ENCODE measurements at places on chromosomes 2 and 18. TPM values are rescaled to one million over a fixed set of nuclear protein-coding genes. Genes with fewer than 3 reads are reported as not detected.

DNA sequence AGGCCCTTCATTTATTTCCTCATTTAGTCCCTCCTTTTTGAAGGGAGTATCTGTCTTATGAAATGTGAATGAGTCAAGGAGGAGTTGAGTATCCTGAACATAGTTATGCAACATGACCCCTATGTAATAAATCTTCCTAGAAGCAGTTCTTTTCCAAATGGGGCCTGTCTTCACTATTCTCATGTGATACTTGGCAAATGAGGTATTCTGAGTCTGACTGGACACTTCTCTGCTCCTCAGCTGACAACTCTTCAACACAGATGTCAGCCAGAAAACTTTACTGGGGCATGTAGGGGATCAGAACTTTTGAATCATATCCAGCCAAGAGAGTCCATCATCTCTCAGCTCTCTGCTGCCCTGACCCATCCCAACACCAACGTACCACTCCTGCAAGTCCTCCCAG lies 291.6 kb downstream of the ZNF385B start:
- no peak for DNase-seq

DNA sequence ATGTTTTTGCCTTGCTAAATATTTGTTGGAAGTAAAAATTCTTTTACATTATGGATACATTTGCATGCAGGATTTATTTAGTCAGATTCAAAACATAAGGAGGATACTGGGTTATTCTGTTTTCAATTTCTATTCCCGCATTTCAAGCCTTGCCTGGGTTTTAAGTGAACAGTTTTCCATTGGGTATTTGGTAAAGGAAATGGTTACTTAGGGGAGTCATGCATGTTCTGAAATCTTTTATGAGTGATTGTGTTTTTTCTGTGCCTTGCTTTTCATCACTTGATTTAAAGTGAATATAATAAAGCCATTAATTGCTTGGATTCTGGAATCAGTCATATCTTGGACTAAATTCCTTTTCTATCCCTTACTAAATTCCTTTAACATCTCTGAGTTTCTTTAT lies 12.0 kb upstream of the SP9 start:
- DNase-seq, result no peak

Gene ADNP2
- total RNA-seq, result 33.9 TPM

Gene PPP1R1C
- 5.8 TPM for total RNA-seq

DNA sequence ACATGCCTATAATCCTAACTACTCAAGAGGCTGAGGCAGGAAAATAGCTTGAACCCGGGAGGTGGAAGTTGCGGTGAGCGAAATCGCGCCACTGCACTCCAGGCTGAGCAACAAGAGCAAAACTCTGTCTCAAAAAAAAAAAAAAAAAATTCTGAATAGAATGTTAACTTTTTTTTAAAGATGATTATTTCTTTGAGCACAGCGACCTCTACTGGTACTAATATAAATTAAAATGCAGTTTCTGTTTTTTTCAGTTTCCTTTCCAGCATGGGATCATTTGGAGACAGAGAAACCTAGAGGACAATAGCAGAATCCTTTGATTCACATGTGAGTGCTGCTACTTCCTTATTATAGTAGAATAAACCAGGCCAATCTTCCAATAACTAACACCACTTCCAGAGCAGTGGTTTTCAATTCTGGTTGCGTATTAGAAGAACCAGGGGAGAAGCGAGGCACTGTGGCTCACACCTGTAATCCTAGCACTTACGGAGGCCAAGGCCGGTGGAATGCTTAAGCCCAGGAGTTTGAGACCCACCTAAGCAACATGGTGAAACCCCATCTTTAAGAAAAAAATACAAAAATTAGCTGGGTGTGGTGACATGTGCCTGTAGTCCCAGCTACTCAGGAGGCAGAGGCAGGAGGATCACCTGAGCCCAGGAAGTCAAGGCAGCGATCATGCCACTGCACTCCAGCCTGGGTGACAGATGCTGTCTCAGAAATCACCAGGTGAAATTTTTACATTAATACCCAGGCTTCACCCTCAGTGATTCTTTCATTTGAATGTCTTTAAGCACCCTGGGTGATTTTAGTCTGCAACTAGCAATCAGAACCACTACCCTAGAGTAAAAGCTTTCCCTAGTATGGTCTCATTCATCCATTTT lies 10.1 kb downstream of the SRSF7 start:
- no peak for DNase-seq

DNA sequence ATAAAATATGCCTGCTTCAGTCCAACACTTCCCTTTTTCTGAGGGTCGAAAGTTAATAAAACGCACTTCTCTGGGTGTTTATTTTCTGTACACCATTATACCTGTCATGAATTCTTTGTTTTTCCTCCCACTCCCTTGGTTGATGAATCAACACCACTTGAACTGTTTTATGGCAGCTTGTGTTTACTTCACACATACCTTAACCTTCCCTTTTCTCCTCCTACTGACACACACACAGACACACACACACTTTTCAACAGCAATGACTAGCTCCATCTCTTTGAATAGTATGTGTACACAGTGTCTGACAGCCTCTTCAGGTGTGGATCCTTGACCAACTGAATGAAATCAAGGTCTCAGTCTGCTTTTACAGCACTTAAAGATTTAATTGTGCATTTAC lies 91.3 kb downstream of the SATB2 start:
- no peak for DNase-seq

Gene CNTNAP5
- 0.29 TPM for total RNA-seq

GRCh38 chr18:5630057-5630899 lies 86.5 kb upstream of the EPB41L3 start:
- DNase-seq, result peak; percentile 69

Gene EGR4
- total RNA-seq, result 0.36 TPM

DNA sequence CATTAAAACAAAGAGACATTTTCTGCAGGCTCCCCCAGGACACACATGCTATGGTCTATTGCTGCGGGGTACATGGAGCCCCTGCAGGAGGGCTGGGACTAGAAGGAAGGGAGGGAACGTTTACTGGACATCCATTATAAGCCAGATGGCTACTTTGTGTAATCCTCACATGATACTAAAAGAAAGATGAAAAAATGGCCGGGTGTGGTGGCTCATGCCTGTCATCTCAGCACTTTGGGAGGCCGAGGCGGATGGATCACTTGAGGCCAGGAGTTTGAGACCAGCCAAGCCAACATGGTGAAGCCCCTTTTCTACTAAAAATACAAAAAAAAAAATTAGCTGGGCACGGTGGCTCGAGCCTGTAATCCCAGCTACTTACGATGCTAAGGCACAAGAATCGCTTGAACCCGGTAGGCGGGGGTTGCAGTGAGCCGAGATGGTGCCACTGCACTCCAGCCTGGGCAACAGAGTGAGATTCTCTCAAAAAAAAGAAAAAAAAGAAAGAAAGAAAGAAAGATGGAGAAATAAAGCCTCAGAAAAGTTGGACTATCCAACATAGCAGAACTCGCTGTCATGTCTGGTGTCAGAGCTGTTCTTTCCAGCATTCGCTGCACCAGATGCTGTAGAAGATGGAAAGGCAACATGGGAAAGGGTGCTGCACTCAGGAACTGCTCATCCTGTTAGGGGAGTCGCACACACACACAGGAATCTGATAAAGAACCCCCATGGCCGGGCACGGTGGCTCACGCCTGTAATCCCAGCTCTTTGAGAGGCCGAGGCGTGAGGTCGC lies 7.8 kb upstream of the MYCN start:
- DNase-seq, result no peak

- DNase-seq, result no peak
Observed at GRCh38 chr2:131519466-131519865, 8.2 kb upstream of the CCDC74A start.

- DNase-seq, result no peak
Observed at GRCh38 chr2:138818556-138818955, 38.4 kb upstream of the NXPH2 start.

DNA sequence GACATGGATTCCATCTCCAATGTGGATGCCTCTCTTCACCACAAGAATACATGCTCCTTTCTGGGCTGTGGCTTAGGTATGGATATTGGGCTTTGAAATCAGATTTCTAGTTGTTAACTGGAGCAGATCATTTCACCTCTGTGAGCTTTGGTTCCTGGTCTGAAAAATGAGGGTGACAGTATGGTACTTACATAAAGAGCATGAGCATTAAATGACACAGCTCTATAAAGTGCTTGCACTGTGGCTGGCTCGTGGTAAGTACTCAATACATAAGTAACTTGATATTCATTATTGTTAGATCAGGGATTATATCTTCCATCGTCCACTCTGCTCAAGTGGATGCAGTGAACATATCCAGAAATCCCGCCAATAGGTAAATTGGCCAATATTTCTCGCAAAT lies 33.4 kb downstream of the ARHGAP25 start:
- DNase-seq, result no peak

Gene PHLPP1
- total RNA-seq, result 21.2 TPM

- DNase-seq, result no peak
Observed at GRCh38 chr18:26791676-26792075, 73.8 kb downstream of the AQP4 start.

DNA sequence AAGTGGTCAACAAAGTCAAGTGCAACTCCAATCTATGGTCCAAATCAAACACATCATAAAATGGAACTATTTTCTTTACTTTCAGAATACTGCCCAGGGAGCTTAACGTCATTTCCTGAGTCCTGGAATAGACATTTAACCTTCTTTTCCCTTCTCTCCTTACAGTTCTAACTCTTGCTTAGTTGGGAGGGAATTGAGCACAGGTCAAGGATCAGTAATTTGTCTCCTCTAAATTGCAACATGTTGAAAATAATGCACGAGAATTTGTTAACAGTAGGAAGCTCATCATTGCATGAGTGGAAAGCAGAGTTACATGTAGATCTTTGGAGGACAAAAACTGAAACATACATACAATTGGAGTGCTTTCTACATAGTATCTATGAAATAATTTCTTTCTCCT lies 87.7 kb downstream of the MEP1B start:
- no peak for DNase-seq

- DNase-seq, result no peak
Observed at GRCh38 chr2:207458582-207458981, 71.2 kb upstream of the CREB1 start.

GRCh38 chr2:11250400-11251196 lies 93.8 kb downstream of the ROCK2 start:
- DNase-seq, result no peak

Gene SERPINB11
- total RNA-seq, result not detected

Data from mesothelial cell of epicardium (in vitro differentiated cells).